CD8-positive, alpha-beta memory T cell (primary cell): ENCODE measurements at places on chromosomes 7 and 10.
A peak's percentile ranks its signal among the peaks of the same experiment; 100 is the strongest.

- no peak for DNase-seq
Measured at GRCh38 chr7:8455426-8455825, 22.0 kb downstream of the NXPH1 start.

DNA sequence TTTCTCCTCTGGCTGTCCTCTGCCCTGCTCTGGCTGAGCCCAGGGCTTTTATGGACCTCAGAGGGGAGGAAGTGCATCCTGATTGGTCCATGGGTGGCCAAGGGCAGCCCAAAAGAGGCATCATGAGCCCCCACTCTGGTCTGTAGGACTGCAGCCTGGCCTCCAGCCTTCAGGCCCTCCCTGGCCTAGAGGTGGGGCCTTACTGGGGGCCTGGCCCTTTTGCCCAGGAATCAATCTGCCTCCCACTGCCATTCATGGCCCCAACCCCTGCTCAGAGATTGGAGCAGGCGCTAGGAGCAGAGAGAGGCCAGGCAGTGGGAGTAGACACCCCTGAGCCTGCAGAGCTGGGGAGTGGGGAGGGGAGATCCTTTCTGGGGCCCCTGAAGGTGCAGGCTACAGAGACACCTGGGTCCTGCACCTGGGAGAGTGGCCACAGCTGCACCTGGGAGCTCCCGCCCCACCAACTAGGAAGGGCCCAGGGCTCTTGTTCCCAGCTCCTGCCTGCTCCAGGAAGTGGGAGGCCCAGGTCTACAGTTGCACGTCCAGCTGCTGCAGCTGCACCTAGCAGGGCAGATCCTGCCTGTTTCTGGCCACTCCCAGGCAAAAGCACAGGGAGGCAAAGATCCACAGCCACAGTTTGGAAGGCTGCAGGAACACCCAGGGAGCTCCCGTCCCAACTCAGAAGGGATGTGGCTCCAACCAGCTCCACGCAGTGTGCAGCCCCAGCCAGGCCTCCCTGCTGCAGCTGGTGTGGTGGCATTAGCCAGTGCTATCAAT, 6.4 kb upstream of the DYNC2I1 start:
- no peak for DNase-seq

- no peak for DNase-seq
Measured at GRCh38 chr7:66301249-66301648, 96.1 kb downstream of the TPST1 start.

GRCh38 chr7:82567841-82568240, 124.3 kb upstream of the CACNA2D1 start:
- DNase-seq, result no peak

DNA sequence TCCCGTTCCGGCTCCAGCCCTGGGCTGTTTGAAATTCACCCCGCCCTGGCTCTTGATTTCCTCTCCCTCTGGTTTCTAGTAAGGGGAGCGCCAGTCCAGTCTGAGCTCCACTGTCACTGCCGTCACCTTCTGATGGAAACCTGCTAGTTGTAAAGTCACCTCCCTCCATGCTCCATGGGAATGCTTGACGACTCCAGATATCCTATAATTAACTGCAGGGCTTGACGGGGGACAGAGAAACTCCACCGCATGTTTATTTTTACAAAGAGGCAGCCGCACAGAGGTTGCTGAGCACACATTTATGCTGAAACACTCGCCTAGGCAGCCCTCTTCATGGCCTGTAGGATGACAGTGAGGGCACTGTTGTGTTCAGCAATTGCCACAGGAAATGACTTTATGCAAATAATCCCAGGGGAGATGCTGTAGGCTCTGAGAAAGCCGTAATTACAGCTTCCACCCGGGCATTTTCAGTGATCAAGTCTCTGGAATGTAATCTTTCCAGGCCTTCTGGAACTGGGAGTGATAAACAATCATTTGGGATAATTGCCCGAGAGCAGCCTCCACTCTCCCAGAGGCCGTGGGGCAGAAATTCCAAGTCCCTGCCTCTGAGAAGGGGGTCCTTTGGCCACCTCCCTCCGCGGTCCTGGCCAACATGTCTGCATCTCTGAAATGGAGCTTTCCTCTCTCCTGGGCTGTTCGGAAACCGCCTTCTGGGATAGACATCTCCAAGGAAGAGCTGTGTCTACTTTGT, 300.5 kb downstream of the KLF6 start:
- no peak for DNase-seq

- DNase-seq, result peak; percentile 20
Measured at GRCh38 chr10:5583525-5584175, 58.9 kb downstream of the CALML3 start.

- no peak for DNase-seq
Measured at GRCh38 chr7:33350577-33350976, 221.2 kb downstream of the BBS9 start.

- DNase-seq, result no peak
Measured at GRCh38 chr7:127665922-127666321, 13.9 kb downstream of the SND1 start.

DNA sequence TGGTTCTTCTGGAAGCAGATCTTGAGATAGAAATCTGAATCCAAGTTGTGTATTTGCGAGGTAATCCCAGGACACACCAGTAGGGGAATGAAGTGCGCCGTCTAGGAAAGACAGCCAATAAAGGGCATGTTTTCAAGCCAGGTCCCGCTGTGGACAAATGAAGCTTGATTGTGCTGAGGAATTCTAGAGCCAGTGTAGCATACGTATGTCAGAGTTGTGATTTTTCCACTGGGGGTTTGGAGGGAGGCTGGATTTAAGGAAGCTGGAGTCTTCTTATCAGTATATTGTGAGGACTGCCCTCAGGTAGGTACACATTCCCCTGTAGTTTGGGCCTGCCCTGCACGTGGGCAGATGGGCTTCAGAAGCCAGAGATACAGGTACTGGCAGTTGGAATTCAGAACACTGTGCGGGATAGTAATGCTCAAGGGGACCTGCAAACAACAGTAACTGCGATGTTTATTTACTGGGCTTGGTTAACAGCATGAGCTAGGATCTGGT, 50.9 kb downstream of the GALNT11 start:
- DNase-seq, result no peak
